ENCODE measurements at places on chromosomes 6 and 20. TPM values are rescaled to one million over a fixed set of nuclear protein-coding genes. Genes with fewer than 3 reads are reported as not detected.

DNA sequence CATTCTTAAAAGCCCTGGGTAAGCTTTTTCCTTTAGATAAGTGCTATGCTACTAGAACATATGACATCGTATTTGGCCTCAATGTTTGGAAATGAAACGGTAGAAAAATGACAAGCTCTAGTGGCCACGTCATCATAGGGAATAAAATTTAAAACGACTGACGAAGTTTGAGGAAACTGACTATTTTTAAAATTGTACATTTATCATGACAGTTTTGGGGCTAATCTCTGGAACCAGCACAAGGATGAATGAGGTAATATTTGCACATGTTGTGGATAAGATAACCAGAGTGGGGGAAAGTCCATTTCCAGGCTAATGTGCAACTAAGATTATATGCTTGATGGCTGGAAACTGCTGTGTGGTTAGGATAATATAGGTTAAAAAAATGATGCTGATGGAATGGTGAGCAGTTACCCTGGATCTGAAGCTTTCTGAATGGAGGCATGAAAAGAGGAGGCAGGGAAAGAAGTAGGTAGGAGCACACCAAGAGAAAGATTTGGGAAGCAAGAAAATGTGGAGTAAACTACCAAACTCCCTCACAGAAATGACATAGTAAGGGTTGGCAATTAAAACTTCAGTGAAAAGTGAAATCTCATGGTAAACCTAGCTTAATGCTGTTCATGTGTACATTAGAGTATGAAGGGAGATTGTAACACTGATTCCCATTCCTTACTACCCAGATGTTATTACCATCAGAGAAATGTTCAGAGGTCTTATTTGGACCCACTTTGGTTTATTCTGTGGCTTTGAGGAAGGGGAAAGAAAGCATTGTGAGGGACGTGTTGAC lies 42.7 kb upstream of the CEP162 start:
- DNase-seq = no peak

DNA sequence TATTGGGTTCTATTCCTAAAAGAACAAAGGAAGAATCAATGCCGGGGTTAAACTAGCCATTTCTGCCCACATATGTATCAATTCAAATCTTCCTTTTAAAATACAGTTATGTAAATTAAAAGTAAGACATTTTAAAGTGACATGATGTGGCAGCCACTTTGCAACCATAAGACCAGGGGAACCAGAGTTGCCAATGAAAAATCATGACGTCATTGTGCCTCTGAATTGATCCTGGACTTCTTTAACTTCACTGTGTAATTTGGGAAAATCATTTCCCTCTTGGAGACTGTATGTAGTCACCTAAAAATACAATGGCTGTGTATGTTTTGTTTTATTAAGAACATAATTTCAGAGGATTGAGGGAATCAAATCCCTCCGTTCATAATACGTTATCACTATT lies 42.2 kb downstream of the SLC13A3 start:
- DNase-seq = no peak

GRCh38 chr6:166600931-166601330 lies 14.5 kb upstream of the RAMACL start:
- DNase-seq = no peak

DNA sequence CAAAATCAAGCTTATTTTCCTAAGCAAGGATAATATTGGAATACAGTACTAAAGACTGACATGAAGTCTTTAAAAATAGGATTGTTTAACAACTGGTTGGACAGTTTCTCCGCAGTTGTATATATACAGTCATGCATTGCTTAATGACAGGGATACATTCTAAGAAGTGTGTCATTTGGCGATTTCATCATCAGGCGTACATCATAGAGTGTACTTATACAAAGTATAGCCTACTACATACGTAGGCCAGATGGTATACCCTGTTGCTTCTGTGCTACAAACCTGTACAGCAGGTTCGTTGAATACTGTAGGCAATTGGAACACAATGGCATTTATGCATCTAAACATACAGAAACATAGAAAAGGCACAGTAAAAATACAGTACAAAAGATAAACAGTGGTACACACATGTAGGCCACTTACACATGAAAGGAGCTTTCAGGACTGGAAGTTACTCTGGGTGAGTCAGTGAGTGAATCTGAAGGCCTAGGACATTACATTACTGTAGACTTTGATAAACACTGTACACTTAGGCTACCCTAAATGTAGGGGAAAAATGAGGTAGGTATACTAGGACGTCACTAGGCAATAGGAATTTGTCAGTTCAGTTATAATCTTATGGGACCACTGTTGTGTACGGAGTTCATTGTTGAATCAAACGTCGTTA lies 20.1 kb downstream of the HECA start:
- DNase-seq = no peak

- DNase-seq = peak; percentile 15
Observed at GRCh38 chr6:146598772-146599405, at the start of gene ADGB. ADGB (plus strand) TSS chr6:146598972; CDS start chr6:146599041, 69 bp downstream.

DNA sequence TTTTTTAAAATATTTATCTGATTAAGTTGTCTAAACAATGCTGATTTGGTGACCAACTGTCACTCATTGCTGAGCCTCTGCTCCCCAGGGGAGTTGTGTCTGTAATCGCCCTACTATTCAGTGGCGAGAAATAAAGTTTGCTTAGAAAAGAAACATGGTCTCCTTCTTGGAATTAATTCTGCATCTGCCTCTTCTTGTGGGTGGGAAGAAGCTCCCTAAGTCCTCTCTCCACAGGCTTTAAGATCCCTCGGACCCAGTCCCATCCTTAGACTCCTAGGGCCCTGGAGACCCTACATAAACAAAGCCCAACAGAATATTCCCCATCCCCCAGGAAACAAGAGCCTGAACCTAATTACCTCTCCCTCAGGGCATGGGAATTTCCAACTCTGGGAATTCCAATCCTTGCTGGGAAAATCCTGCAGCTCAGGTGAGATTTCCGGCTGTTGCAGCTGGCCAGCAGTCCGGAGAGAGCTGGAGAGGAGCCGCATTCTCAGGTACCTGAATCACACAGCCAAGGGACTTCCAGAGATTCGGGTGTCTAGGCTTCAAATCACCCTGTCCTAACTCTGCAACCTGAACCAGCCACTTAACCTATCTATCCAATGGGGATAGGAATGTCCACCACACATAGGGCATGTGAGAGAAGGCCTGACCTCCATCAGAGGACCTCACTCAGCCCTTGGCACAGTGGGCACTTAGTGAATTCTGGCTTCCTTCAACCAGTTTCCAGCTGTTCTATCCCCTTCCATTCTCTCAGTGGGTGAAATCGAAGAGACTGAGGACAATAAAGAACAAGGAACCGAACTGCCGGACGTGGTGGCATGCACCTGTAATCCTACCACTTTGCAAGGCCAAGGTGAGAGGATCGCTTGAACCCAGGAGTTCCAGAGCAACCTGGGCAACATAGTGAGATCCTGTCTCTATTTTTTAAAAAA lies 3.1 kb downstream of the TNF start:
- DNase-seq = no peak

DNA sequence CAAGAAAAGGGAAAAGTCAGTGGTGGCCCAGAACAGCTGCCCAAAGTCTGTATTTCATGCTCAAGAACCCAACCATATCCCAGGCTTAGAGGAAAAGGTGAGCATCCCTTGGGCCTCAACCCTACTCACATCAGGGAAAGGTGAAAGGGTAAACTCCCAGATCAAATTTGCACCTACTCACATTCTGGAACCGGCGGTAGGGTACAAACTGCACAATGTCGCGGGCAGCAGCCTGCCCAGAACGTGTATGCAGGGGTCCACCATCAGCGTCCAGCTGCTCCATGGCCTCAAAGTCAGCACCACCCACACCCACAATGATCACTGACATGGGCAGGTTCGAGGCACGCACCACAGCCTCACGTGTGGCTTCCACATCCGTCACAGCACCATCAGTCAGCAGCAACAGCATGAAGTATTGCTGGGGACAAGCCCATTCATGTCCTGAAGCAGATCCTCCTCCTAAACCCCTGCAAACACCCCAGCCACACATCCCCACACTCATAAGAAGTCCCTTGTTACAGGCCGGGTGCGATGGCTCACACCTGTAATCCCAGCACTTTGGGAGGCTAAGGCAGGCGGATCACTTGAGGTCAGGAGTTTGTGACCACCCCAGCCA lies 10.9 kb downstream of the SPAG4 start:
- no peak for DNase-seq

- DNase-seq = peak; percentile 79
Observed at GRCh38 chr6:149863698-149864577, at the start of gene LRP11. LRP11 (minus strand) TSS chr6:149864359; CDS start chr6:149864020, 339 bp downstream.

DNA sequence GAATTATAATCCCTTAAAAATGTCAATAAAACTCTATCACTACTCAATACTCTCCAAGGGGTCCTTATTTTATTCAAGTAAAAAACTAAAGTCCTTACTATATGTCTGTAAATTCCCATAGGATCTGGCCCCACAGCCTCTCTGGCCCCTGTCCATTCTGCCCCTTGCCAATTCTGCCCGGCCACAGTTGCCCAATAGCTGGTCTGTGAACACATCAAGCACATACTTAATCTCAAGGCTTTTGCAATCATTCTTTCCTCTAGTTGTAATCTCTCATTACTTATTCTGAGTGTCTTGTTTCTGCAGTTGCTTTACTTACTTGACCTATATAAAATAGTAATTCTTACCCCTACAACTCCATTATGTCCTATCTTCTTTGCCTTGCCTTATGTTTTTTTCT lies 22.5 kb upstream of the GFRAL start:
- no peak for DNase-seq

- no peak for DNase-seq
Observed at GRCh38 chr20:24778585-24779031, 170.5 kb upstream of the CST7 start.

- DNase-seq = no peak
Observed at GRCh38 chr6:31149827-31150447, 7.7 kb downstream of the CCHCR1 start.

GRCh38 chr6:72419966-72420365 lies 201.9 kb upstream of the KCNQ5 start:
- no peak for DNase-seq

DNA sequence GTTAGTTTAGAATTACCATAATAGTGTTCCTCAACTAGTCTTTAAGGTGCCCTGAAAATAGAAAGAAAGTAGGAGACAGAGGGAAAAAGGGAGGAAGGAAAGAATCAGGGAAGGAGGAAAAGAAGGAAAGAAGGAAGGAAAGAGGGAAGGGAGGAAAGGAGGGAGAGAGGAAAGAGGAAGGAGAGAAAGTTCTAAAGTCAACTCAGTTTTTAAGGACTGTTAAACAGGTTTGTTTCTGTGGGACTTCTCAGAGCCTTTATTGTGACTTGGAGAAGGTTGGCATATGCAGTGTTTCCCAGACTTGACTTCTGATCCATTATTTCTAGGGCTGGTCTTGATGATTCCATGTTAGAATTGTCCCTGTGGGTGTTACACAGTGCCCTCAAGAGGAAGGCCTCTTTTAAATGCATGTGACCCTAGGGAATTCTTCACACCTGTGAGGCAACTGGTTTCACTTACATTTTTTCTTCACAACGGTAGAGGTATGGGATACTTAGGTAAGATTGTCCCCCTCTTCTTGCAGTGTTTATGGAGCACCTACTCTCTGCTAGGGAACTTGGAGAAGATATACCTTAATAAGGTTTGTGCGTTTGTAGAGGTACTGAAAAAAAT lies 132.7 kb upstream of the GMDS start:
- DNase-seq = no peak

- DNase-seq = no peak
Observed at GRCh38 chr6:15464211-15464725, 198.6 kb downstream of the DTNBP1 start.

DNA sequence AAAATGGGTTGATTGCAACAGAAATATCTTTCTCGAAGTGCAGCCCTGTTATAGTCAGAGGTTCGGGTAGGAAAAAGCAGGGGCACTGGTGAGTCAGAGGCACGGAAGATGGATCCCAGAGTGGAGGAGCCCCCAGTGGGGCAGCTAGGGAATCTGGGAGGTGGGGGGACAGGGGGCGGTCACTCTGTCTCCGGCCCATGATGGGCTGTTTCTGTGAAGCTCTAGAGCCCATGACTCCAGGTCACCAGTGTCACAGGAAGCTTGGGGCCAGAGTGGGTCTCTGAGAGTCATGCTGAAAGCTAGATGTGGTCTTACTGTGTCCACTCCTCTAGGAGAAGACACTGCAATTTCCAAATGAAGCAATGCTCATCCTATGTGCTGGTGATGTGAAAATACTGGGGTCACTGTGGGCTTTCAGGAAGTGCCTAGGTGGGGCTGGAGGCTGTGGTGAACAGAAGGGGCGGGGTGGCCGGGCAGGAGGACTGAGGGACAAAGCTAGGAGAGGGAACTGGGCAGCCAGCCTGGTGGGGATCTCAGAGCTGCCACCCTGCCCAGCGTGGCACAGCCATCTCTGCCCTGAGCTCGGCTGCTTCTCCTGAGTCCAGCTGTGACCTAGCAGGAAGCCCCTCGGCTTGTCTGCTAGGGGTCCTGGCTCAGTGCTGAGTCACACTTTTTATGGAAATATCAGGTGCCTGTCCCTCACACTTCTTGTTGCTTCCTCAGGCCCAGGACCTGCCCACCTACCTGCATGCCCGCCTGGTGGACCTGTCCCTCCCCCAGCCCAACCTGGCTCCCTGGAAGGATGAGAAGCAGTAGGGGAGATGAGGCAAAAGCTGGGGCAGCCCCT lies 54.2 kb downstream of the IRF4 start:
- no peak for DNase-seq

DNA sequence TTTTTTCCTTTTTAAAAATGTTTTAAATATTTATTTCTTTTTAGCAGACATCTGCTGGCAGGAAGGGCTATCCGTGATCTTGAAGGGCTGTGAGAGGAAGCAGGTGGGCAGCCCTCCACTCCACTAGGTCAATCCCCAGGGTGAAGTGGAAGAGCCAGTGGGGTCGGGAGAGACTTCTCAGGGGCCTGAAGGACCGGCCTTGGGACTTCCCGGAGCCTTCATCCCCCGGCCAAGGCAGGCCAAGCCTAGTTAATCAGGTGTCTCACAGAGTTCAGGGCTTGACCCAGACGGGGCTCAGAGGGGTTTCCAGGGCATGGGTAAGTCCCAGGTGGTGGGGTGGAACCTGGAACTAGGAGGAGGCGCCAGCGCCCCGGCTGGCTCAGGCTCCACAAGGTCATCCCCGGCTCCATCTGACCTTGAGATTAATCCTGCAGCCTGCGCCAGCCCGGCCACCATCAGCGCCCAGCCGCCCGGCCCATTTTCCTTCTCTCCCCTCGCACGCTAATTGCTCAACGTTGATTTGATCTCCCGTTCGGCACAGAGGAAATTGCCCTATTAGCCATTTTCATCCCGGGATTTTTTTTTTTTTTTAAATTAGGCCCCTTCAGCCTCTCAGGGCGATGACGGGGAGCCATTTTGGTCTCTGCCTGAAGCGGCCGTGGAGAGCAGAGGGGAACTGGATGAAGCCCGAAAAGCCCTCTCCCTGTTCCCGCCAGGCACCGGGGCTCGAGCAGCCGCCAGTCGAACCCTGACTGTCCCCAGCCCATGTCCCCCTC lies 44.4 kb downstream of the MDFI start:
- DNase-seq = no peak

Gene RFX6
- polyA plus RNA-seq = 0.05 TPM

Gene AIF1
- 80.6 TPM for polyA plus RNA-seq

Gene DEF6
- polyA plus RNA-seq = 4.8 TPM

Gene SLC22A1
- polyA plus RNA-seq = 0.89 TPM

Gene CTAGE9
- polyA plus RNA-seq = not detected

All from renal cortex interstitium (tissue), 15 donors.